ENCODE measurements at places on chromosomes 7 and 10.
A peak's percentile ranks its signal among the peaks of the same experiment; 100 is the strongest.

- DNase-seq = peak; percentile 90
Observed at GRCh38 chr7:40815512-40815911, 680.7 kb downstream of the SUGCT start.

GRCh38 chr10:3950676-3951275, 165.8 kb upstream of the KLF6 start:
- no peak for DNase-seq

- DNase-seq = no peak
Observed at GRCh38 chr10:58897708-58898107, 278.7 kb upstream of the PHYHIPL start.

DNA sequence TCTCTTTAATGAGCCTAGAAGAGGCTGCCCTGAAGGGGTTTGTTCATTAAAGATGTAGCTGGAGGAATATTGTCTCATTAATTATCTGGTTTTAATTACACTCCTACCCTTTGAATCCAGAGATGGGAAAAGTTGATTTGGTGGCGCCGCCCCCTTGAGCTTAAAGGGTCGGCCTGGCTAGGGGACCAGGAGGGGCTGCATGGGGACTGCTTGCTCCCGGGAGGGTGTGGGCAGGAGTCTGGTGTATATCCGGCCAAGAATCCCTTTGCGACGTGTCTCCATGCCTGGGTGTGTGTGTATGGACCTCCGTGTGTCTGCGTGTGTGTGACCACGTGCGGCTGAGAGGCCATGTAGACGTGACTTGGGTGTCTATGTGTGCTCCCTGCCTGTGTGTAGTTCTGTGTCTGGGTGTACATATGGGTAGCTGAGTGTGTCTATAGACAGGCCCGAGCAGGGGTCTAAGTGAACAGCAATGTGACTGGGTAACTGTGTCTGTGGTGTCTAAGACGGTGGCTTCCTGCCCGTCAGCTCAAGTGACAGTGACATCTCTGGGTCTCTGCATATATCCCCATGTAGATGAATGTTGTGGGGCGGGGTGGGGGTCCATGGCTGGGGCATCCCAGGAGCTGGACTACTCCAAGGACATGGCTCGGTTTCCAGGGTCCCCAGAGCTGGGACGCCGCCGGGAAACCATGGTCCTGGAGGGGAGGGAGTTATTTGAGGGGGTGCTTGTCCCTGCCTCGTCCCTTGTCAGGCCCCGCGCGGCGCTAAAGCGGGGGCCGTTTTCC, 10.7 kb downstream of the LBX1 start:
- DNase-seq = no peak

DNA sequence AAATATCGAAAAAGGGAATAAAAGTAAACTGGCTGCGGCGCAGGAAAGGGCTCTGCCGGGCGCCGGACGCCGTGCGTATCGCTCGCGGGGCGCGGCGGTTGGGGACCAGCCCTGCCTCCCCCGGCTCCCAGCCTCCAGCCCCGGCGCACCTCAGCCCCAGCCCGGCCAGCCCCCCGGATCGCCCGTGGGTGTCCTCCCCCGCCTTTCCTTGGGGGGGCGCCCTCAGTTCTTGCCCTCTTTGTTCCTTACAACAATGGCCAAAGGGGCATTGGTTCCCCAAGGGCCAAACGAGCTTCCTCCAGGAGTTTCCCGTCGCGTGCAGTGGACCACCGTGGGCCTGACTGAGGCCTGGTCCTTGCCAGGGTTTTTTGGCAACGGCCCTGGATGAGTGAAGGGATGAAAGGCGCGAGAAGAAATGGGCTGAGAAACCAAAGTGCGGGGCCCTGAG, 1.2 kb downstream of the MACROH2A2 start:
- peak; percentile 44 for DNase-seq

DNA sequence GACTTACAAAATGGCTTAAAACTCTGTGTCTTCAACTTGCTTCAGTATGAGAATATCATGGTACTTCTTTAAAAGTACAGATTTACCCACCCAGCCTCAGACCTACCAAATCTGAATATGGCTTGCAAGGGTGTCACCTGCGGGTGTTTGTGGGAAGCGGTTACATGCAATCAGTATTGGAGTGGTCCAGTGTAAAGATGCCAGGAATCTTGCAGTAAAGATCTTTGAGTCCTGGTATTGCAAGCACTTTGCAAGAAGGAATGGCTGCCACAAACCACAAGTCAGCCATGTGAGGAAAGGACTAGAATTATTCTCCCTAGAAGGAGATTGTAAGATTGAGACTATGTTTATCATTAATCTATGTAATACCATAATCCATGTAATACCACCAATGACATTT, 115.1 kb downstream of the PON1 start:
- peak; percentile 47 for DNase-seq

DNA sequence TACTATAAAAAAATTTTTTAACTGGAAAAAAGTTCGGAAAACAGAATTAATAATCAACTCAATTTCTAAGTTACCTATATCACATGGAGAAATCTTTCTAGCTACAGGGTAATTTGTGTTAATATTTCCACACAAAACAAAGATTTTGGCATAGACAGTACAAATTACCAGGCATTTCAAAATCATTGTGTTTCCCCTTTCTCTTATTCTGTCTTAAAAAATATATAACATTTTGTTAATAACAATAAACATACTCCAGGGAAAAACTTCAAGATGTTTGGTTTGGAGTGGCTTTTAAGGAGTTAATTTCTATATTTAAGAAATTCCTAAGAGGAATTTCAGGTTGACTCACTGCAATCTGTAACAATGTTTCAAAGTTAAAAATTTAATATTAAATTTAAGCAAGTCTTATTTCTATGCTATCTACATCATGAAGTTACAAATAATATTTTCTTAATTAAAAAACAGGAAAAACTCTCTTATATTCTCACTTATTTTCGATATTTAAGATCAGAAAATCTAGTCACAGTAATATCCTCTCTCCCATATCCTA, 132.6 kb downstream of the NRBF2 start:
- no peak for DNase-seq

- peak; percentile 47 for DNase-seq
Observed at GRCh38 chr7:15199482-15199881, 296.9 kb upstream of the DGKB start.

DNA sequence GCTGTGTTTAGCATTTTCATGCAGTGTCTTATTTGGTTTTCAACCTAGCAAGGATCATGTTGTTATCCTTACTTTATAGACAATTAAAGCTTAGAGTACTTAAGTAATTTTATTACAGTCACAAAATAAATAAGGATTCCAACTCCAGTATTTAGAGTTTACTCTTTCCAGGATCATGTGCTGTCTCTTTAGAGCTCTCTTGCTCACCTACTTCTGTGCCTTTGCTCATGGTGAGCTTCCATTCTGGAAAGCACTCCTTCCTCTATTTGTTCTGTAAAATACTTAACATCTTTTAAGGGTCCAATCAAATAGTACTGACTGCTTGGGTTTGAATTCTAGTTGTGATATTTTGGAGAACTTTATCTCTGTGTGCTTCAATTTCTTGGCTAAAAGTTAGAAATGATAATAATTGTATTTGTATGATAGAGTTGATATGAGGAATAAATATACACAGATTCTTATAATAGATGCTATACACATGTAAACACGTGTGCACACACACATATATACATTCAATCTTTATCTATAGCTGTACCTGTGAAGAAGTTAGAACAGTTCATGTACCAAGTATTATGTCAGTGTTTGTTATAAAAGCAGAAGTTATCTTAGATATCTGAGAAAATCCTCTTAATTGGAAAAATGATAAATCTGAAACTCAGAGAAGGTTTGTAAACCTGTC, 18.2 kb upstream of the CALCR start:
- no peak for DNase-seq

GRCh38 chr10:102581981-102582580, 62.2 kb upstream of the TRIM8 start:
- no peak for DNase-seq

DNA sequence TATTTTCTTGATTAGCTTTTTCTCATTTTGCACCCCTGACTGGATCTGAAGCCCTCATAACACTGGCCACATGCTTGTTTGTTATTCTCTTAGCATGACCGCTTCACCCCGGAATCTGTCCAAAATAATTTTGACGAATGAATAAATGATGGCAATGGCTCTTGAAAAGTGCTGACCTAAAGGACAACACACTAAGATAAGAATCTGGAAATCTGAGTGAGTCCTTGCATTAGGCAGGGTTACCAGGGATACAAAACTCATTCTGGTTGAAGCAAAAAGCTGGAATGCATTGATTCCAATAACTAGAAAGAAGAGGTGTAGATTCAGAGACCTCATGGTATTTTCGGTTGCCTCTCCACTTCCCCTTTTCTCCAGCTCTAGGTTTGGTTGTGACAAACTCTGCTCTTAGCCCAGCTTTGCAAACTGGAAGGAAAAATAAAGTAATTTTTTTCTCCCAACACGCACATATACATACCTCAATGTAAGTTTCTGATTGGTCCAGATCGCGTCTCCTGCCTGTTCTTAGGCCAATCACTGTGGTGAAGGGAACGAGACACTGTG, 157.4 kb downstream of the SKIDA1 start:
- no peak for DNase-seq

DNA sequence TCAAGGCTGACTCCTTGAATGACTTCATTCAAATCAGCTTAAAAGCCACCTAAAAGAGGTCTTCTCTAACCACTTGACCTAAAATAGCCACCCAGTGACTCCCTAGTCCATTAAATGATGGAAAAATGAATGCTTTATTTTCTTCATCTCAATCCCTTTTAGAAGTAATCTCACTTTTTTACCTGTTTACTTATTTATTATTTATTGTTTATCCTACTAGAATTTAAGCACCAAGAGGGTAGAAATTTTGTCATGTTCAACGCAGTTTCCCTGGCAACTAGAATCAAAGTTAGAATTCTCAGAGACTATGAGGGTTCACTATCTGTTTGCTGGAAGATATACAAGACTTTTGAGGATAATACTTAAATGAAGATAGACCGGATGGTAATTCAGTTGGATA, at the start of gene LIPJ:
Gene LIPJ, plus strand, starts transcription at position 301 of the 400 bp plus-strand sequence. CDS start 3,926 bp downstream, outside the sequence.
- no peak for DNase-seq

GRCh38 chr10:84328418-84329195, at the start of gene CCSER2:
TSS of gene CCSER2 (plus strand) at chr10:84328589. CDS start at chr10:84371053, 42,464 bp downstream.
- DNase-seq = peak; percentile 90

DNA sequence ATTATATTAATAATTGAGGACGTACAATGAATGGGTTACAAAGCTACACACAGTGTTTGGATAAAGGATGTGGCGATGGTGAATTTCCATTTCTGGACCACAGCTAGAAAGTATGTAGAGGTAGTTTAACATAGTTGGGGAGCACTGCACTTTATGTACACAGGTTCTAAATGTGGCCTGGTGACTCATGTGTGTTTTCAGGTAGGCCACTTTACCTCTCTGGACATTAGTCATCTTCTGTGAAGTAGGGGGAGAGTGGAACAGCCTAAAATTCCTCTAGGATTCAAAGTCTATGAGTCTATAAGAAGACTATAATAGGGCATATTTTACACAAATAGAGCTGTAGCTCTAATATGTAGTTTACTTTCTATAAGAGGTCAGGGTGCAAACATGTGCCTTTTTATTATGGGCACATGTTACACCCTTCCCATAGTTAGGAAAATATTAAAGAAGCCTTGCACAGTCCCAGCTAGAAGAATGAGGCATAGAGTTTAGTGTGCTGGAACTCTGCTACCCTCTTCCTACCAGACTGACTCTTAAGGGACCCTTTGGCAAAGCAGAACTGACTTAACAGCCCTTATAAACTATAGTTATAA, 594.9 kb downstream of the LRMDA start:
- DNase-seq = no peak

GRCh38 chr10:44974082-44974627, 4.5 kb downstream of the DEPP1 start:
- DNase-seq = no peak

DNA sequence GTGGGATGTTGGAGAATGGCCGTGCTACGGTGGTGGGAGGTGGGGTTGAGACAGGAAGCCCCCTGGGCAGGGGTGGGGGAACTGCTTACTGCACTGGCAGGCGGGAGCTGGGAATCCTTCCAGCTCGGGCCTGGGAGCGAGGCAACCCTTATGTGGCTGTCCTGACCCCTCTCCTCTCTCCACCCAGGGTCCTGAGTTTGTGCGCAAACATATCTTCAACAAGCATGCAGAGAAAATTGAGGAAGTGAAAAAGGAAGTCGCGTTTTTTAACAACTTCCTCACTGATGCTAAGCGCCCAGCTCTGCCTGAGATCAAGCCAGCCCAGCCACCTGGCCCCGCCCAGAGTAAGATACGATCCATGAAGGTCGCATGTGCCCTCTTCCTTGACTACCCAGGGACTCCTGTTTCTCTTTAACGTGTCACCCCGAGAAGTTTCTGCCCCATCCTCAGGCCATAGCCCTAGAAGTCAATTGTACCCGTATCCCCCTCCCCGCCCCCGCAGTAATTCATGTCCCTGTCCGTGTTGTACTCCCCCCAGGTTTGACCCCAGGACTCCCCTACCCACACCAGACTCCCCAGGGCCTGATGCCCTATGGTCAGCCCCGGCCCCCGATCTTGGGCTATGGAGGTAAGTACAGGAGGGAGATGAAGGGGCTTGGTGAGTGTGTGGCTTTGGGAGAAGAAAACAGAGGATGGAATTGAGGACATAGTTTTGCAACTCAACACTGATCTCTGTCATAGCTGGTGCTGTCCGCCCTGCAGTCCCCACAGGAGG, 1.8 kb downstream of the UFSP1 start:
- DNase-seq = no peak

GRCh38 chr7:44066111-44066460, 719 bp upstream of the PGAM2 start:
- no peak for DNase-seq

DNA sequence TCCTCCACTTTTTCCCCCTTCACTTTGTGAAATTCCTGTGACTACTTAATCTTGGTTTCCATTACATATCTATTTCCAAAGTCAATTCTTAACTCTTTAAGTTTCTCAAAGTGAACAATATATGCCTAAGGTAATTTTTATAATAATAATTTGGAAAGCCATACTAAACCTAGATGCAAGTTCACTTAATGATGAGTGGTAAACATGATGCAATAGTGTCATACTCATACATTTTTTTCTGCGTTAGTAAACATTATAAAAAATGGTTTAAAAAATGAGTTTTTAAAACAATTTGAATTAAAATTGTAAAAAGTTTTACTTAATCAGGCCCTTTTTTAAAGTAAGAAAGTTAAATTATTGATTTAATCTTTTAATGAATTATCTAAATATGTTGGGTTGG, 659.4 kb upstream of the FZD8 start:
- DNase-seq = no peak

GRCh38 chr7:101940830-101941229, 123.4 kb downstream of the CUX1 start:
- DNase-seq = no peak

DNA sequence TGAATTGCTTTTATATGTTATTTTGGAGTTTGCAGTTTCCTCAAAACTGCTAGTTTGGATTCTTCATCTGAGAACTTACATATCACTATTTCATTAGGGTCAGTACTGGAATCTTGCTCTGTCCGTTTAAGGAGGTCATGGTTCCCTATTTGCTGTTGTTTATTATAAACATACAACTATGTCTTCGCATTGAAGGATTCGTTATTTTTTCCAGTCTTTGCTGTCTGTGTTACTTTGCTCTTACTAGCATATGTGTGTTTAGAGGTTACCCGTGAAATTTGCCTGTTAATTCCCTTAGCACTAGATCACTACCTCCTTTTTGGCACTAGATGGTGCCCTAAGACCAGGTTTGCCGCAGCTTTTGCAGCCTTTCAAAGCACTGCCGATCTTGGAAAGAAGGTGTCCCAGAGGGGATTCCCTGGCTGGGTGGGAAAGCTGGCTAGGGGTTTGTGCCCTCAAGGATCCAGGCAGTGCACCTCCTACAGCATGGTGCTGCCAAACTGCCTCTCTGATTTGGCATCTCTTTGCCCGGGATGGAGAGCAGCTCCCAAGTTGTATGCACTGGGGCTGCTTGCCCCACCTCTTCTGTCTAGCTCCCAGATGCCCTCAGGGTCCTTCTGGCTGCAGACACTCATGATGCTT, 103.1 kb upstream of the APBB1IP start:
- peak; percentile 32 for DNase-seq

Measured in fibroblast of skin of scalp (primary cell).